ENCODE measurements at places on chromosomes 4 and X.

GRCh38 chr4:899556-899906 lies 32.6 kb downstream of the GAK start:
- DNase-seq, result no peak

DNA sequence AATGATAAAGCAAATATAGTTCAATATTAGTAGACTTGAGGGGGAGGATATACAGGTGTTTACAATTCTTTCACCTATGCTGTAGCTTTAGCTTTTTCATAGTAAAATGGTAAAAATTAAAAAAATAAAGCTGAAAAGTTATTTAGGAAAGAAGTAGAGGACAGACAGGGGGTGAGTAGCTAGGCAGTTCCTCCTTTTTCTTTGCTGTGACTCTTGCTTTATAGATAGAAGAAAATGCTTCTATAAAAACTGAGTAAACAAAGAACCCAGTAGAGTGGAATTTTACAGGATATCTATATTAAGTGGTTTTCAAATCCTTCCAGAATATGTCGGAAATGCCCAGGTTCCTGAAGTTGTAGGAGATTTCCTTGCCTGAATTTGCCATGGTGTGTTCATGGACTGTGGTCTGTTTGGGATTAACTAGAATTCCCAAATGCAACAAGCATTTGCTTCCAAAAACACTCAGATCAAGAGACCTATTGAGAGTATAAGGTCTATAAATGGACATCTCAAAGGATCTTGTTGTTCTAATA lies 74.9 kb downstream of the KDR start:
- DNase-seq, result no peak

DNA sequence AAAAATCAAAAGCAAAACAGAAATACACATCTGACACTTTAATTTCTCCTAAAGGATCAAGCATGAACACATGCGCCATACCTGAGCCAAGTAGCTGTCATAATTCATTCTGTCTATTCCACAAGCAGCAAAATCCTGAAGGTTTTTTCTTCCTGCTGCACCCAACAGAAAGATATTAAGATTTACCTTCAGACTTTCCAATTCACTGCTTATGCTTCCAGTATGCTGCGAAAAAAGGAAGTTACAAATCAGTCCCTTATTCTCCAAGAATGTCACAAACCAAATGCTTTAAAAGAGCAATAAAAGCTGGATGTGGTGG lies 29.2 kb upstream of the FGFBP2 start:
- no peak for DNase-seq

DNA sequence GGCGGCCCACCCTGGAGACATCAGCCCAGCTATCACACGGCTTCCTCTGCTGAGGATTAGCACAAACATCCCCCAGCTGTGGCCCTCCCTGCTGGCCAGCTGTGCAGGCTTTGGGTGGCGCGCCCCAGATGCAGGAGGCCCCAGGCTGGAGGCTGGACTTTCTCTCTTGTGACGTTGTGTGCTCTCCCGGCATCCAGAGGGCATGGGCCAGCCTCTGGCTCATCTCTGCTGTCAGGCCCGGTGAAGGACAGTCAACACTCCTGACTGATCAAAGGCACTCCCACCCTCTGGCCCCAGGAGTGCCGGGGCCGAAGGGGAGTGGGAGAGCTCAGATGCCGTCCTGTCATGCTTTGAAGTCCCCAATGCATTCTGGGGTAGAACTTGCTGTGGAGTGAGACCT lies 29.9 kb upstream of the PJA1 start:
- DNase-seq, result no peak

- no peak for DNase-seq
Observed at GRCh38 chr4:144374065-144374464, 233.5 kb upstream of the GYPA start.

- no peak for DNase-seq
Observed at GRCh38 chr4:87117051-87117731, 103.2 kb downstream of the KLHL8 start.

GRCh38 chrX:48540028-48540375 lies 488 bp downstream of the TBC1D25 start:
- peak; percentile 65 for DNase-seq

DNA sequence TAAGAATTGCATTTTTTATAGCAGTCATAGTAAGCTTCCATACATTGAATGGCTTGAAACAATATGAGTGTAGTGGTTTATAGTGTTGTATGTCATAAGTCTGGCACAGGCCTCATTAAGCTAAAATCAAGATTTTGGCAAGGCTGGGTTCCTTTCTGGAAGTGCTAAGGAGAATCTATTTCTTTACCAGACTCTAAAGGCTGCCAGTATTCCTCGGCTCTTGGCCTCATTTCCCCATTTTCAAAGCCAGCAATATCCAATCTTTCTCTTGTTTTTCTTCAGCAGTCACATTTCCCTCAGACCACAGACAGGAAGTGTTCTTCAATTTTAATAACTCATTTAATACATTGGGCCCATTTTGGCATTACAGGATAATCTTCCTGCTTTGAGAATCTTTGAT lies 1155.5 kb upstream of the PABPC4L start:
- no peak for DNase-seq

DNA sequence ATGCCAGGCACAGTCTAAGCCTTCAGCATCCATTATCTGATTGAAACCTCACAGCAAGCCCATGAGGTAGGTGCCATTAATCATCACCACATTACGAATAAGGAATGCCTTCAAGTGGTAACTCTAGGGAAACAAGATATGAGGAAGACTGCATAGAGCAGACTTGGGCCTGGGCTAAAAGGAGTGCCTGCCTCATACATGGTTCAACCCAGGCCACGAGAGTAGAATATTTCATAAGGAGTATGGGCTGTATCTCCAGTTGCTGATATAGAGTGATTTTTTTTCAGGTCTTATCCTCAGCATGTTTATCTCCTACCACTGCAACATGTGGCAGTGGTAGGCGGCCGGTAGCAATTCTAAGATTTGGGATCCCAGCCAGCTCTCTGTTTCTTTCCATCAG lies 51.7 kb downstream of the ATP11C start:
- DNase-seq, result no peak

DNA sequence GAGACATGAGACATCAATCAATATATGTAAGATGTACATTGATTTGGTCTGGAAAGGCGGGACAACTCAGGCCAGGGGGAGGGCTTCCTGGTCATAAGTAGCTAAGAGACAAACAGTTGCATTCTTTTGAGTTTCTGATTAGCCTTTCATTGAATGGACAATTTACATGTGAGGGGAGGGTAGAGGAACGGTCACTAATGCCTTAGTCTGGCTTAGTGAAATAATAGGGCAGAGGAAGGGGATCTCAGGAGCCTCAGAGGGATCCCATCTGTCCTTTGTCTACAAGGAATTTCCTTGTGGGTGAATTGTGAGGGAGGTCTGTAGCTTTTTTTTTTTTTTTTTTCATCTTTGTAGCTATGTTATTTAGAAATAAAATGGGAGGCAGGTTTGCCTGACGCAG lies 88.3 kb downstream of the GK start:
- DNase-seq, result no peak

DNA sequence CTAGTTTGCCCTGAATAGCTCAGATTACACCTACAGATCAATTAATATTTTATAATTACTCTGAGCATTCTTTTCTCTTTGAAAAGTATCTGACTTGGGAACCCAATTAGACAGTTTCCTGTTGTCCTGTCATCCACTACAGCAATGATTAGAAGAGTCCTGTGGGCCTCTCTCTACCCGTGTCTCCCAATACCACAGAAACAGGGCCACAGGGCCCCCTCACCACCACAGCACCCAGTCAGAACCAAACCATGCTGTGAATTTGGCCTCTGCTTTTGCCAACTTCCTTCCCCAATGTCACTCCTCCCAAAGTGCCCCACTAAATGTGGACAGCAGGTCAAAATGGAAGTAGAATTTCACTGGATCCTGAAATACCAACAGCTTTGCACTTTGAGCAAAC lies 10.3 kb downstream of the USP46 start:
- DNase-seq, result no peak

- peak; percentile 51 for DNase-seq
Observed at GRCh38 chr4:158873795-158874401, 105.1 kb downstream of the FNIP2 start.

- no peak for DNase-seq
Observed at GRCh38 chr4:74674750-74675149, 119.6 kb downstream of the BTC start.

DNA sequence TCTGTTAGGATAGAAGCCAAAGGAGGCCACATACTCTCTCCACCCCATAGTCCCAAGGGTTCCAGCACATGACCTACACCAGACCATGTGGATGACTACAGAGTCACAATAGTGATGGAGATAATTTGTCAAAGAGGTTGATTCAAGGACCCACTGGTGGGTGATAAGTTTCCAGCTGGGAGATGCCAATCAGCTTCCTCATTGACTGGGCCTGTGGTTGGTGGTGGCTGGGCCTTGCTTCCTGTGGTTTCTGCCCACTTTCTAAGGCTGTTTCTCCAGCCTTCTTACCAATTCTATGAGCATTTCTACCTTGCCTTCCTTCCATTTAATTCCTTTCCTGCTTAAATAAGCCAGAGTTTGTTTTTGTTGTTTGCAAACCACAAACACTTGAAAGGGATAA lies 95.5 kb upstream of the CPEB2 start:
- DNase-seq, result no peak

DNA sequence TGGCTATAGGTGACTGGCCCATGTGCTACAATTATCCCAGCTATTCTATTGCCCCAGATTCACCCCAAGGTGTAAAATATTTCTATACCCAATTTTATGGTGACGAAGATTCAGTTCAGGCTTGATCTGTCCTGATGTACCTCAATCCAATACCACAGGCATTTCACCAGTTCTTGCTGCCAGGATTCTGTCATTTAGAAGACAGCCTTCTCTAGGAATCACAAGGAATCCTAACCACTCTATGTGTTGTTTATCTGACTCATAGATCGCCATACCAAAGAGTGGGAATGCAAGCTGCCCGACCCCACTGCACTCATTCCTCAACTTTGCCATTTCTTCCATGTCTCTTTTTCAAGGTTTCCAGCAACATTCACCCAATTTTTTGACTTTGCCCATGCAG lies 355.0 kb upstream of the EMCN start:
- DNase-seq, result no peak

- DNase-seq, result no peak
Observed at GRCh38 chrX:7946960-7947359, 19.7 kb upstream of the PNPLA4 start.

DNA sequence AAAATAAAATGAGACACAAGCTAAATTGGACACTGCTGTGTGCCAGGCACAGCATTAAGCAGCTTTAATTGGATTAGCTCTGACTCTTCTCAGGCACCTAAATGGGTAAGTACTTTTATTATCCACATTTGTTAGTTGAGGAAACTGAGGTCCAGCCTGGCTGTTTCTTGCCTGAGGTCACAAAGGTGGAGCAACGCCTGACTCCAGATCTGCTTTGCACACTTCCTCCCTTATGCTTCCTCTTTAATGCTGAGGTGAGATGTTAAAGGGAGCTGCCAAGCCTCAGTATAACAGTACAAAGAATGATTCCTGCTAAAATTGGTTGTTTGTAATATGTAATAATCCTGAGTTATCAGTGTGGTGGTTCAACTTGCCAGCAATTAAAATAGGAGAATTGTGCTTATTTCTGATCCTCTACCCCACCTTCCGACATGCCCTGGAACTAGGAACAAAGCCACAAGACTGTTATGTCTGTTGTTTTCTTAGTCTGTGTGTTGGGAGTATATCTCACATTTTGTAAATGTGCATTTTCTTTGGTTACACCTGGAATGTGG lies 74.4 kb downstream of the AFF1 start:
- DNase-seq, result no peak

- DNase-seq, result no peak
Observed at GRCh38 chr4:155009288-155009687, 199.1 kb upstream of the NPY2R start.

GRCh38 chrX:149060921-149061320 lies 444.2 kb downstream of the IDS start:
- no peak for DNase-seq

DNA sequence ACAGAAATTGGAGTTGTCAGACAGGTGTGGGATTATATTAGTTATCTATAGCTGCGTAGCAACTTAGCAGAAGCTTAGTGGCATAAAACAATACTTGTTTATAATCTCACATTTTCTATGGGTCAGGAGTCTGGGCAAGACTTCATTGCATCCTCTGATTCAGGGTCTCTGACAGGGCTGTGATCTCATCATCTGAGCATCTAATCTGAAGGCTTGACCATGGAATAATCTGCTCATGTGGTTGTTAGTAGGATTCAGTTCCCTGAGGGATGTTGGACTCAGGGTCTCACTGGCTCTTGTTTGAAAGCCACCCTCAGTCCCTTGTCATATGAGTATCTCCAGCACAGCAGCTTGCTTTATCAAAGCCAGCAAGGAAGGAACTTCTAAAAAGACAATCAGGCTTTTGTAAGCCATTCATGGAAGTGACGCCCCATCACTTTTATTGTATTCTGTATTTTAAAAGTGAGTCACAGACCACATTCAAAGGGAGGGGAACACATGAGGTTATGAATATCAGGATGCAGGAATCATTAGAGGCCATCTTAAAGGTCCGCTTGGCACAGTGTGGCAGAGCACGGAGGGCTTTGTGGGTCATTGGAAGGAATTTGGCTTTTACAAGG lies 37.2 kb upstream of the FAM9B start:
- DNase-seq, result no peak

- DNase-seq, result peak; percentile 56
Observed at GRCh38 chr4:154743683-154744340, at the start of gene LRAT. Gene LRAT (plus strand): TSS chr4:154744000. CDS start chr4:154744327, 327 bp downstream.

DNA sequence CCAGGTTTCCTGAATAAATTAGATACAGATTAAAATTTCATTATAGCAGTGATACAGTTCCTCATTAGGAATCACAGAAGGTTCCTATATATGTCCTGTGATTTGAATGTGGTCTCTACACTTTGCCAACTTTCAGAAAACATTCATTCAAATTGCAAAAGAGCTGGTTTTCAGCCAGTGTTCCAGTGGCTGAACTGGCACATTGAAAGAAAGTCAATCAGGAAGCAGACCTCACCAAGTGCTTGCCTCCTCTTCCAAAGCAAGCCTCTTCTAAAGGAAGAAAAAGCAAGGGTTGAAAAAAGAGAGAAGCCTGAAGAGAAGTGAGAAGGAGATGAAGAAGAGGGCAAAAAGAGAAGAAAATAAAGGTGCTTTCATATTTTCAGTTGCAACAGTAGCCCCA lies 12.7 kb downstream of the KLHL34 start:
- DNase-seq, result no peak

DNA sequence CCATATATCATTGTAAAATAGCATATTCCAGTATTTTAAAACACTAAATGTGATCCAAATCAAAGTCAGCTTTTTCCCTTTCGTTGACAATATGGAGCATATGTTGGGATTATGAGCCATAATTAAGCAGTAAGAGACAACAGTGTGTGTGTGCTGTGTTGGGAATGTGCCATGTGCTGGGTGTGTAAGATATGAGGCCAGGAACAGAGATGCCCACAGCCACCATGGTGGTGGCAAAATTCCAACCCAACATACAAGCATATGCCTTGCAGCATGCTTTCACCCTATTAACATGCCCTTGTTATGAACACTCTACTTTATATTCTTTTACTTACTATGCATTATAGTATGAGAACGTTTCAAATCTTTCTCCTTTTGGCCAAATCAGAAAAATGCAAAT lies 1560.4 kb upstream of the TENM3 start:
- DNase-seq, result no peak

GRCh38 chr4:19615086-19615689 lies 636.5 kb upstream of the SLIT2 start:
- no peak for DNase-seq

- DNase-seq, result no peak
Observed at GRCh38 chr4:140046016-140046415, 108.0 kb downstream of the MAML3 start.

- DNase-seq, result no peak
Observed at GRCh38 chr4:187541666-187542065, 453.9 kb upstream of the ZFP42 start.
